ENCODE measurements at places on chromosomes 2 and 18.

DNA sequence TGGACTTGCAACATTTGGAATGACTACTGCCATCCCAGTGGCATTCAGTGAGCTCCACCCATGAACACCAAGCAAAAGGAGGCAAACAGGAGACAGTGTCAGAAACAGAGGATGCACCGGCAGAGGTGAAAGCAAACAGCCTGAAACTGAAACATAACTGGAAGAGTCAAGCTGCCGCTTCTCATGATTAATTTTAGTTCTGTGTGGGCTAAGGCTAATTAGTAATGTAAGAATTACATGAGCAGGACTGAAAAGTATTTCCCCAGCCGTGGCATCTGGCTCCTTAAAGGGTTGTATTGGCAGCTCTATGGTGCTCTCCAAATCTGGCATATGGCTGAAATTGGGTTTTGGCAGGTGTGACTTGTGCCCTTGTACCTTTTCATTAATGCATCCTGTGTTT, 1108.1 kb downstream of the TSN start:
- DNase-seq = no peak

DNA sequence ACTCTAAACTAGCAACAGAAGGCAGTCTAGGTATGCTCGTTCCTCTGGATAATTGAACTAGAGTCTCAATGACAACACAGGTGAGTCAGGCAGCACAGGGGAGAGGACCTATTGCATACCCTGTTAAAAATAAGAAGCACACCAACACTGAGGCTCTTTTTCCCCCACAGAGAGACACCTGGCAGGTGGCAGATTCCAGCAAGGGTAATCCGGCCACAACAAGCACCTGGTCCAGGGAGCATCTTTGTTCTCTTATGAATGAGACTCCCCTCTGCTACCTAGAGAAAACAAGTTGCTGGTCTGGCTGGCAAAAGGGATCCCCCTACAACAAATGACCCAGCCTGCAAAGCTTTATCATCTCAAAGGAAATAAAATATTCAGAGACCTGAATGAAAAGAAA, 508.9 kb upstream of the POU3F3 start:
- DNase-seq = no peak

DNA sequence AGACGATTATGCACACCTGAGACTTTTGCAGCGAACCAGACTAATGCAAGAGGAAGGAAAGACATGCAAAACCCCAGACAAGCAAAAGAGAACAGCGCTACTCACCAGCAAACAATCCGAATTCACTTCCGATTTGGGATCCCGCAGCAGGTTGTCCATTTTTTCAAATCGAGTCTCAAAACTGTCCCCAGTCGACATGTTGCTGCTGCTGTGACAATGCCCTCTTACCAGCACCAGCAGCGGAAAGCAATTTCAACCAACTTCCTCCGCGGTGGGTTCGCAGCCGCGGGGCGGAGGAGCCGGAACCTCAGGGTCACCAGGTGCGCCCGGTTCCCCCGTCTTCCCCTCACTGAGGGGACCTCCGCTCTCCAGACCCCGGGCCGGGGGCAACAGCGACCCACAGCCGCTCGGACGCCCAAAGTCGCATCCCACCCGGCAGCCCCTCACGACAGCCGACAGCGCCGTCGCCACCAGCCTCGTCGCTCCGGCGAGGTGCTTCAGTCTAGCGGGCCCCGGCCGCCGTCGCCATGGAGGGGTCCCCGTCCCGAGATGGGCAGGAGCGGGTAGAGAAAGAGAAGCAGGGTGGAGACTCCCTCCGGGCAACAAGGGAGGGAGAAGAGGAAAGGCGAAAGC, 784 bp downstream of the ROCK1 start:
- peak; percentile 65 for DNase-seq

DNA sequence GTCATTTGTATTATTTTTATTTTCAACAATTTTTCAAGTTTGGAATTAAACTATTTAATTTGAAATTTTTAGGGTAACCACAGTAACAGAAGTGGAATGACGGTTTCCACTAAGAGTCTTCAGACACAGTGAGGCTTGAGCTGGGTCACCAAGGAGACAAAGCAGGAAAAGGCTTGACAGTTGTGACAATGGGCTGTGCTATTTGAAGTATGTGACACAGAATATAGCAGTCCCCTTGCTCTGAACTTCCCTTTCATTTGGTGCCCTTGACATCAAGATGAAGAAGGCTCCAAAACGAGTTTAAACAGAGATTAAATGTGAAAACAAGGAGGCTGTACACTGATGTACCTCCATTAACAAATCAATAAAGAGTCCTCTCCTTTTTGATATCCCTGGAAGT, 265.4 kb upstream of the DLGAP1 start:
- DNase-seq = no peak

DNA sequence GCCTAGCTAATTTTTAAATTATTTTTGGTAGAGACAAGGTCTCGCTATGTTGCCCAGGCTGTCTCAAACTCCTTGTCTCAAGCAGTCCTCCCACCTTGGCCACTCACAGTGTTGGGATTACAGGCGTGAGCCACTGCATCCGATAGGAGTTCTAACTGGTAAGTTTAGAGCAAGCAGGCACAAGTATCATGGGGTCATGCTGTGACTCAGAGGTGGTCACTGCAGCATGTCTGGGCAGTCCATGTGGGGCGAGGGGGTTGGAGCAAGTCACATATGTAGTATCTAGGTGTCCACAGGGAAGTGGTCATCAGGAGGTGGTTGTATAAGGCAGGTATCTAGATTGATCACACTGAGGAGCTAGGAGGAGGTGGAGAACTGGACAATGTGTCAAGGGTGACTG, 22.7 kb upstream of the STARD7 start:
- no peak for DNase-seq

DNA sequence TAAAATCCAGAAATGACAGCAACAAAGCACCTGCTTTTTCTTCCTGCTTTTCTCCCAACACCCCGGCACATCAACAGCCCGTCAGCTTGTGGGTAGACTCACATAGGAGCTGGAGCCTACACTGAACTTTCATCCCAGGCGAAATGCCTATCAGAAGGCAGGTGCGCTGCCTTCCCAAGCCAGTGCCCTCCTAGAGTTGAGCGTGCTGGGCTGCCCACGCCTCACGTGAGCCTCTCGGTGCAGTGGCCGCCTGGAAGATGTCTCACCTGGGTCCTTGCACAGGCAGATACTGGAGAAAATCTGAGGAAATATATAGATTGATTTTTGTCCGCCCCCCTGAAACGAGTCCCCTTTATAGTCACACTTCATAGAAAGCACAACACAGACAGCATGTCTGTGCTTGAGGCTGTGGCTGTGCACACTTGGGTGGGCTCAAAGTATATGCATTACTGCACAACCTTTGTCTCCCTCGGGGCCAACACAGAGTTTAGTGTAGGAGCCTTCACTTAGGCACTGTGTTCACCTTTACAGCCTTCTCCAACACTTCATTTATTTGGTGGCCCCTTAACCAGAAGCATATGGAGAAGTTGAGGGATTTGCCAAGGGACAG, 112.5 kb downstream of the SMAD7 start:
- DNase-seq = no peak

DNA sequence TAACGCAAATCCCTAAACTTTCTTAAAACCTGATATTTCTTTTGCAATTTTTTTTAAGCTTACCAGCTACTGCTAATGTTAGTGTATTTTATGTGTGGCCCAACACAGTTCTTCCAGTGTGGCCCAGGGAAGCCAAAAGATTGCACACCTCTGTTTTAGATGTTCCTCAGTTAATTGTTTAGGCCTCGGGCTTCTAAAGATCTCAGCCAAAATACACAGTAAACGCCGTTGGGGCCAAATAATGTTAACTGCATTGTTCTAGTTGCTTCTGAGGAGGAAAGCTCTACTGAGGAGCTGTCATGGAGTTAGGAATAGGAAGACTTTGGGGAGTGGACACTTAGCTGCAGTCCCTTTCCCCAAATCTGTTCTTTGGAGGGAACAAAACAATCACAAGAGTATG, 2.0 kb downstream of the HSPE1 start:
- DNase-seq = no peak

DNA sequence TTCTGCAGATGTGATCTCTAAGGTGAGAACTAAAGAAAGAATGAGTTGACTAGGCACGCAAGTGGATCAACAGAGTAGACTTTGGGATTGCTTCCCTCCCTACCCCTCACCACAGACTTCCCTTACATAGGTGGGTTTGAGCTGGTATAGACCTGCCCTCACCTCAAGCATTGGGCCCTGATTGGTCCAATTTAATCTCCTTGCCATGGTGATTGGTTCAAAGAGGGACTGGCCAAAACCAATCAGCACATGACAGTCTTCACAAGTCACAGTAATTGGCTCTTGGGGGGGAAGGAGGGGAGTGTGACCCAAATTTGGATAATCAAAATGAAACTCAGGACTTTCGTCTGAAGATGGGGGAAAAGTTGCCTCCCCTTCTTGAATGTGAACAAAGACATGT, 36.6 kb upstream of the LNPK start:
- DNase-seq = no peak

GRCh38 chr2:85132834-85133637, at the start of gene TCF7L1:
TSS of gene TCF7L1 (plus strand) at chr2:85133392. CDS start at chr2:85133685, 293 bp downstream.
- DNase-seq = no peak

GRCh38 chr2:241894056-241894641, 24.6 kb downstream of the RTP5 start:
- DNase-seq = no peak

- DNase-seq = no peak
Measured at GRCh38 chr2:3654531-3655225, 3.3 kb upstream of the ALLC start.

- no peak for DNase-seq
Measured at GRCh38 chr18:9704233-9705118, 3.6 kb upstream of the RAB31 start.

GRCh38 chr18:10404168-10404567, 50.3 kb upstream of the APCDD1 start:
- no peak for DNase-seq

DNA sequence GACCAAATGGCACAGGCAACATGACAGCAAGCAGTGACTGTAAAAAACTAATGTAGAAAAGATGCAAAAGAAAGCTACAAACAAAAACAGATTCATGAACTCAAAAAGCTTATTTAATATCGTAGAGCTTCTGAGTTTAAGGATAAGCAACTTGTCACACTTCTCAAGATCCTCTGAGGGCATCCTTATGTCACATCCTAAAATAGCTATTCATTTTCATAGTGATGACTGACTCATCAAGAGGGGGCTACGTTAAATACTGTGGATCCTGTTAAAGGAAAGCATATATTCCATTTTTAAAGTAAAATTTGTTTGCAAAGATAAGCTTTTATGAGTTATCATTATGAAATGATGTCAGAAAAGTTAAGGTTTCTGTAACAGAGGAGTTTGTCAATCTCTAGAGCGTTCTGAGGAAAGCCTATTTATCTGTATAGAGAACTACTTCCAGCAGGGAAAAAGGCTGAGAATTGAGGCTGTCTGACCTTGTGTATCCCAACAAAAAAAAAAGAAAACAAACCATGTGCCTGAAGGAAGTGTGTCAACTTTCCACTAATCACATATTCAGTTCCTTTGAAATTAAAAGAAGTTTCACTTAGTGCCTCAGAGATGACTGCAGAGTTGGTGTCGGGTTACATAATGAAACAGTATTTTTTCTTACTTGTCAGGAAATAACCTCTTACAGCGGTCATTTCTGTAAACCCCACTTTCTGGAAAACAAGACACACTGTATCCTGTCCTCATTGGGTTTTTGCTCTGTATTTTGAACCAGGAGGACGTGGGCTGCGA, 115.5 kb downstream of the ESCO1 start:
- DNase-seq = no peak

GRCh38 chr2:102101097-102101848, 41.3 kb upstream of the IL1R1 start:
- no peak for DNase-seq

DNA sequence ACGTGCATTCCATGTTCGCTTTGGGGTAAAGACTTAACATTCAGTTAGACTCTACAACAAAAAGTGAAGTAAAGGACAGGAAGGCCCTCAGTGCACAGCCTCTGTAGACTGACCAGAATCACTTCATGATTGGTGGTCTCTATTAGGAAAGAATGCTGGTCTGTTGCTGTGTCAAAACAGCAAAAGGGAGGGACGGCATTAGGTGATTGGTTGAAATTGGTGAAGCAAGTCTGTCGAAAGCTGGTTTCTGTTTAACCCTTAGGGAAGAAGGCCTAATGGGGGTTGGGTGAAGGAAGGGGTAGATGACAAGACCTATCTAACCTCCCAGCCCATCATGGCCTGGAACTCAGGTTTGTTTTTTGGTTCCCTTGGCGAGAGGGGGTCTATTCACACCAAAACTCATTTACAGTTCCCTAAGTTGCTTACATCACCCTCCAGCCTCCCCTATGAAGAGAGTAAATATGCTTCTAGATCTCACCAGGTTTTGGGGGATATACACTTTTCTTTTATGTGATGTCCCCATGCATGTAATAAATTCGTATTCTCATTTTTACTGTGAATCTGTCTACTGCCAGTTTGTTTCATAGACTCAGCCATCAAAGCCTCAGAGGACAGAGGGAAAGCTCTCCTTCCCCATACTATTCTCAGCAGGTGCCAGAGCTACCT, 65.6 kb downstream of the TMEM17 start:
- DNase-seq = no peak

DNA sequence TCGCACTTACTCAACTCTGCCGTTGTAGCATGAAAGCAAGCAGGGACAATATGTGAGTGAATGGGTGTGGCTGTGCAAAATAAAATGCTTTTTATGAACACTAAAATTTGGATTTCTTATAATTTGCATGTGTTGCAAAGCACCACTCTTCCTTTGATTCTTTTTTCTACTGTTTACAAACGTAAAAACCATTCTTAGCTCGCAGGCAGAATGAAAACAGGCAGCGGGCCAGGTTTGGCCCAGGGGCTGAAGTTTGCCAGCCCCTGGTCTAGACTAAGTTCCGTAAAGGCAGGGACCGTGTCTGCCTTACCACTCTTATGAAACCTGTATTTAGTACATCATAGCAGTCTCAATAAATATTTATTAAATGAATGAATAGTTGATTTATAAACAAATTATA, 83.7 kb upstream of the SPATS2L start:
- no peak for DNase-seq

DNA sequence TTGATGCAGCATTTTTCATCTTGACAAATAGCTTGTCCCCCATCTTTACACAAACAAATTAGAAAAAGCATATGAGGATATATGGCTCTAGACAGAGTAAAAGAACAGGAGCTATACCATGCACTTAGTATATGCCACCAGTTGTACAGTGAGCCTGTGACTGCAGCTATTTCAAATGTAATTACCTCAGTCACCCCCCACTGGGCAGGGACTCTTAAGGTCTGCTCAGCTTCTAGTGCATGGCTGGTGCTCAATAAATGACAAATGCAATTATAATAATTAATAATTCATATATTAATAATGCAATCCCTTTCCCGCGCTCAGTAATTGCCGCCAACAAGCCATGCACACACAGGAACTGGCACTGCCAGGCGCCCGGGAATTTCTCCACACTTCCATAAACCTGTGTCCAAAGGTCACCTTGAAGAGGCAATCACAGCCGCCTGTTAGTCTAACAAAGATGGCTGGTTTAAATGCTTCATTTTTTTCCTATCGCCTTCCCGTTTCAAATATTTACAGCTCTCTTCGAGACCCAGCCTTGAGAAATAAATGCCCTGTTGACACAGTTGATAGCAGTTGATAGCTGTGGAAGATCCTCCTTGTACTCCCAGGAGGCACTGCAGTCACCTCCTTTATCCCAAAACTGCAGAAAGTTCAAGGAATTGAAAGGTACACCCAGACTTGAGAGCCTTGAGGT, 156.6 kb downstream of the INO80D start:
- no peak for DNase-seq

GRCh38 chr2:152715112-152715511, 2.1 kb downstream of the PRPF40A start:
- no peak for DNase-seq
